ENCODE measurements at places on chromosomes 7 and 10.

DNA sequence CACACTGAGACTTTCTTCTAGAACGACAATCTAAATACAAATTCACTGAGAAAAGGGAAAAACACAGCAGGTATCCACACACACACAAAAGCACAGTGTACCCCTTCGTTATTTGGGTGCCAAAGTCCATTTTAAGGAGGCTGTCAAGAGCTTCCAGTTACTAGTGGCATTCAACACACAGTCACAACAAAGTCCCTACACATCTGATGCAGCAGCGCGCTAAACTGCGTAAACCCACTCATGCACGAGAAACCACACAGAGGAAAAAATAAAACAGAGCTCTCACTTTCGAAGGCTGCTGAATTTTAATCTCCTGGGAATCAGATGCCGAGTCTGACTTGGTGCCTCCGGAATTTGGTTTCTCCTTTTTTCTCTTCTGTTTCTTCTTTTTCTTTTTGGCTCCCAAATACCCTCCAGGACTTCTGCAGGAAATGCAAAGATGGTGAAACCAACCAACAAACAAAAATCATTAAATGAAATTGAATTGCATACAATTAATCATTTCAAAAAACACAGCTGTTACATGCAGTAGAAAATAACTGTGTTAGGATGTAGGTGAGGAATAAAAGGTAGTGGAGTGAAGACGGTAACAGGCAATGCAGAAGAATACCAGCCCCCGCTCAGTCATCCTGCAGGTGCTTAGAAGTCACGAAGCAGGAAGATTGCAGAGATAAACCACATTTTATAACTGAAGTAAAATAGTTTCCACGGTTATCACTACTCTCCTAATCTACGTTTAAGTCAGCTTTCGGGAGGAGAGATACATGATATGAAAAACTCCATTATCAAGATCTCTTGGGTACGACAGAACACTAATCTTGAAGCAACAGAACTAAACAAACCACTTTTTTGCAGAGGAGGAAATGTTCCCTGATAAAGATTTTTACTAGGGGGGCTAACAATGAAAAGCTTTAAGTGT, 27.1 kb downstream of the NMT2 start:
- DNase-seq: no peak

DNA sequence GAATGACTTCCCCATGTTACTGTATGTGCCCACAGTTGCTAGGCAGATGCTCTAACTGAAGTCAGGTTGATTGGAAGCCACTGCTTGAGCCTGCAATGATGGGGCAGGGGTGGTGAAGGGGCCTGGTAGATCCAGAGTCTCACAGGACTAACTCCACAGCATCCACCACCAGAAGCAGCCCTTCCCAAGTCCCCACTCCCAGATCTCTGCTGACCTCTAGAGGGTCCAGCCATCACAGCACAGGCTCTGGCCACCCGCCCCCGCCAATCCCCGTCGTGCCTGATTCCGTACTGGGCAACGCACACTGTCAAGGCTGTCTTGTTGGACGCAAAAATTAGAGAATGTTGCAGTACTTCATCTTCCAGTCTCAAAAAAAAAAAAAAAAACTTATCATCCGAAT, 136.8 kb upstream of the PDE1C start:
- peak; percentile 24 for DNase-seq

GRCh38 chr10:60901561-60902235, 42.3 kb downstream of the RHOBTB1 start:
- no peak for DNase-seq

- no peak for DNase-seq
These were observed 88.9 kb downstream of the PRR15 start for GRCh38 chr7:29652556-29652955.

- peak; percentile 2 for DNase-seq
These were observed 139.8 kb upstream of the CDK13 start for GRCh38 chr7:39810204-39810642.

DNA sequence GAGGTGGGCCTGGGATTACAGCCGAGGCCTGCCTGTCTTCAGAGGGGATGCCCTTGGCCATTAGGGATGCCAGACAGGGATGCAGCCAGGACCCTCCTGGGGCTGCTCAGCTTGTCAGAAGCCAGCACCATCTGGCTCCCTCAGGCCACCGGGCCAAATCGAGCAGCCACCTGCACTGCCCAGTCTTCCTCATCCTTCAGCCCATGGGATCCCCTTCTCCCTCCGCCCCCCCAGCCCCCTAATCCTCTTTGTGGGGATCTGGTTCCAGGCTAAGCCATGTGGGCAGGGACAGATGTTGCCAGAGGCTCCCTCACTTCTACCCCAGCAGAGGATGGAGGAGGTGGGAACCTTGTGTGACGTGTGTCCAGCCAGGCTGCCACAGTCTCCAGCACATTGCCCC, 137.4 kb upstream of the PPIF start:
- DNase-seq: no peak

DNA sequence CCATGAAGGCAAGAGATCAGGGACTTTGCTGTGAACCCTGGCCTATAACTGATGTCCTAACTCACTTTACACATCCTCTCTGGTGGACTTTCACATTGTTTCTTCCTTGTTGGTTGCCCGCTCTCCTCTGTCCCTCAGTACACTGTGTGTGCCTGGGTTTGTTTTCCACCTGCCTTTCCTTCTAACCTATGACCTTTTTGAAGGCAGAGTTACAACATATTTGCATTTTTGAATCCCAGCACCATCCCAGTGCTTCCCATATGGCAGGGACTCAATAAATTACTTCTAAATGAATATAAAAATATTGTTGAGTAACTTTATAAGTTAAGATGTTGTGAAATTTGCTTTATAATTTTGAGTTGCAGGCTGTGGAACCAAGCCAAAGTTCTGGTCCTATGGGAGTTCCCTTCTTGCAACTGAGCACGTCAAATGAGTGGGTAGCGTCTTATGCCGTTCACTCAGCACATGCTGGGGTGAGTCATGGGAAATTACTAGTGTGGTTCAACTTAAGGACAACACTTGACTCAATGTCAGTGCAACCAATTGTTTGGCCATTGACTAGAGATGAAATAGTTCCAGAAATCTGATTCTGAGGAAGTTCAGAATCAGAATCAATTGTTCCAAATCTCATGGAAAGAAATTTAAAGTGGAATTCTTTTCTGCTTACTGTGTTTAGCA, 250.9 kb downstream of the TWIST1 start:
- no peak for DNase-seq
